Thoracic aorta (tissue), 2 donors: ENCODE measurements at places on chromosomes 4 and X. TPM values are rescaled to one million over a fixed set of nuclear protein-coding genes. Genes with fewer than 3 reads are reported as not detected.

DNA sequence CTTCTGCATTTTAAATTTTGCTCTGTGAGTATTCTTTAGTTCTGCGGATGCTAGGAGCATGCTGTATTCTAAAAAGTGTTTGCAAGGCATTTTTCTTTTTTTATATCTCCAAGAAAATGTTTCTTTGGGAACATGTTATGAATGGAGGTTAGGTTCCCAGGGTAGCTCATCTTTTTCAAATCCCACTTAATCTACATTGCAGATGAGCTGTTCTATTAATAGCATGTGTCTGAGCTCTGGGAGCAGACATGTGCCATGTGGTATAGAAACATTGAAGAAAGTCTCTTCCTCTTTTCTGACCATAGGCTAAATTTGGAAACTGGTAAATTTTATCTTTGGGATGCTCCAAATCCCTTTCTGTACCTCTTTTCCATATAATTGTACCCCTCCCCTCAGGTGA lies 23.2 kb downstream of the DIAPH2 start:
- no peak overlapping the region for H3K4me3 ChIP-seq
- H3K4me1 ChIP-seq, result peaks cover 5% of the 10 kb centered on the region
- H3K27ac ChIP-seq, result no peak overlapping the region
- H3K36me3 ChIP-seq, result no peaks in the 10 kb centered on the region
- DNase-seq, result no peak

Gene ADGRL3
- 18.1 TPM for total RNA-seq

- H3K36me3 ChIP-seq, result no peaks in the 10 kb centered on the region
- H3K4me1 ChIP-seq, result no peaks in the 10 kb centered on the region
- H3K4me3 ChIP-seq, result peak overlapping the region; percentile 66
- H3K27ac ChIP-seq, result no peak overlapping the region
- no peaks in the 10 kb centered on the region for H3K27me3 ChIP-seq
These were observed 69.8 kb downstream of the MTNR1A start for GRCh38 chr4:186485561-186486062.

Gene RASL11B
- total RNA-seq, result 5.4 TPM

- peak overlapping the region; percentile 37 for H3K4me3 ChIP-seq
- DNase-seq, result no peak
These were observed 516.8 kb upstream of the ADGRL3 start for GRCh38 chr4:60683357-60683756.

DNA sequence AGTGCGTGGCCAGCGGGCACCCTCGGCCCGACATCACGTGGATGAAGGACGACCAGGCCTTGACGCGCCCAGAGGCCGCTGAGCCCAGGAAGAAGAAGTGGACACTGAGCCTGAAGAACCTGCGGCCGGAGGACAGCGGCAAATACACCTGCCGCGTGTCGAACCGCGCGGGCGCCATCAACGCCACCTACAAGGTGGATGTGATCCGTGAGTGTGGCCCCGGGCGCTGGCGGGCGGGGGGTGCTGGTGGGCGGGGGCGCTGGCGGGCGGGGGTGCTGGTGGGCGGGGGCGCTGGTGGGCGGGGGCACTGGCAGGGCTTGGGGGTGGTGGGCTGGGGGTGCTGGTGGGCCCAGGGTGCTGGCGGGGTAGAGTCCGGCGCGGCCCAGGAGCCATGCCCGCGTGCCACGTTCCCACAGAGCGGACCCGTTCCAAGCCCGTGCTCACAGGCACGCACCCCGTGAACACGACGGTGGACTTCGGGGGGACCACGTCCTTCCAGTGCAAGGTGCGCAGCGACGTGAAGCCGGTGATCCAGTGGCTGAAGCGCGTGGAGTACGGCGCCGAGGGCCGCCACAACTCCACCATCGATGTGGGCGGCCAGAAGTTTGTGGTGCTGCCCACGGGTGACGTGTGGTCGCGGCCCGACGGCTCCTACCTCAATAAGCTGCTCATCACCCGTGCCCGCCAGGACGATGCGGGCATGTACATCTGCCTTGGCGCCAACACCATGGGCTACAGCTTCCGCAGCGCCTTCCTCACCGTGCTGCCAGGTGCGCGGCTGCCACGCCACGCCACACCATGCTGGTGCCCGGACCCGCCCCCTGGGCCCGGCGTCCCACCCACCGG lies 12.7 kb downstream of the FGFRL1 start:
- H3K4me1 ChIP-seq, result no peaks in the 10 kb centered on the region
- no peak overlapping the region for H3K27ac ChIP-seq

- no peak overlapping the region for H3K4me3 ChIP-seq
- H3K4me1 ChIP-seq, result no peaks in the 10 kb centered on the region
- H3K27ac ChIP-seq, result no peak overlapping the region
- H3K27me3 ChIP-seq, result no peaks in the 10 kb centered on the region
These were observed 86.7 kb upstream of the NKX1-1 start for GRCh38 chr4:1492651-1493539.
